ENCODE measurements at places on chromosomes 4 and X.
A peak's percentile ranks its signal among the peaks of the same experiment; 100 is the strongest.

GRCh38 chr4:24794916-24795665 is at the start of gene SOD3:
SOD3 (plus strand) TSS chr4:24795573; CDS start chr4:24799522, 3,949 bp downstream.
- DNase-seq = no peak

DNA sequence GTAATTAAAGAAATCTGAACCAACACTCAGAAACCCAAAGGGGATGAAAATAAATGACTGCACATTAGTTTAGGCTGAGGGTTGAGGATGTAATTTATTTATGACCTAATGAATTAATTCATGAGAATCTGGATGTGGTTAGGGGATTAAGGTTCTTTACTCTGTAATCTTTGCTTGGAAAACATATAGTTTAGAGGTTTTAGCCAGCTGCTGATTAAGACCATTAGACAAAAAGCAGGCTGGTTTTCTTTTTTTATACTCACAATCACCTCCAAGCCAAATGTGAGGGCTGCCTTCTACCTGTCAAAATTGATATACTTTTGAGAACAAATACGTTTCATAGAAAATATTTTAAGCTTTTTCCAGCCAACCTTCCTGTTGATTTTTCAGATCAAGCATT is 2705.8 kb downstream of the PCDH7 start:
- DNase-seq = no peak

DNA sequence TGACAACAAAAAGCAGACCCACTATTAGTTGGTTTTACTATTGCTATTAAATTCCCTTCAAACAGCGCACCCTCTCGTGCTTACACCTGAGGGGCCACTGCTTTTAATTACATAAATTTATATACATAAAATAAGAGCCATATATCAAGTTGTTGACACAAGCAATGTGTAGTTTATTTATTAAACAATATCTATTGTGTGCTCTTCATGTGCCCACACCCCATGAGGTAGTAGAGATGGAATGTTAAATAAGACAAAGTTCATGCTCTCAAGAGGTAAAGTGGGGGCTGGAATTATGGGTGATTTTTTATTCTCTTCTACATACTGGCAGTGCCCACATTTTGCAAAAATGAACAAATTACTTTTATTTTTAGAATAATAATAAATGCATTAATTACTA is 47.3 kb downstream of the KCNIP4 start:
- no peak for DNase-seq

GRCh38 chrX:104668550-104668949 is 102.6 kb downstream of the IL1RAPL2 start:
- DNase-seq = no peak

DNA sequence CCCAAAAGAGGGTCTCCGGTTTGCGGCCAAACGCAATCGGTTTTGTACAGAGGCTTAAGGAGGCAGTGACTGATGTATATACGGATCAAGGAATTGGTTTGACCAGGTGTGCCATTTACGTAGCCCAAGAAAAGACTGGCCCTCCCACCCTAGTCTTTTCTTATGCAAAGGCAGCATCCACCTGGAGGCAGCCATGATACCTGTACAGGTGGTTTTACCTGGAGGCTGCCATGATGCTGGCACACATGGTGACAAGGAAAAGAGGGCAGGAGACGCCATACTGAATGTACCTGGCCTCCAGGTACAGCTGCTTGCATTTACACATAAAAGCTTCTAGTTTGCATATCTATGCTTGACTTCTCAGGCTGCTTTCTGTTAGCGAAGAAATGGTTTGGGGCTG is 917.7 kb upstream of the INTU start:
- no peak for DNase-seq

DNA sequence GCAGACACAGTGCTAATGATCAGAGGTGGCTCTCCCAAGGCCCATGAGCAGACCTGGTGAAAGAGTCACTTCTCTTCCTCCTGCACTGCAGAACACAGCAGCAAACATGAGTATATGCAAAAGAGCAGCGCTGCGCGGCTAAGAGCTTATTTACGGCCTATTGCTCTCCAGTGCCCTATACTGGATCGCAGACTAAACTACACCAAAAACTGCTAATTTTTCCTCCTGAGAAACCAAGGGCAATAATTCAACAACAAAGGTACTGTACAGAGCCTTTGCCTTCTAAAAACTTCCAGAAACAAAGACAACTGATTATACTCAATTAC is 702.5 kb downstream of the ARAP2 start:
- no peak for DNase-seq

GRCh38 chrX:18748499-18748898 is 41.1 kb downstream of the PPEF1 start:
- DNase-seq = no peak

- peak; percentile 18 for DNase-seq
These were observed 175.8 kb upstream of the TECRL start for GRCh38 chr4:64584981-64585557.

DNA sequence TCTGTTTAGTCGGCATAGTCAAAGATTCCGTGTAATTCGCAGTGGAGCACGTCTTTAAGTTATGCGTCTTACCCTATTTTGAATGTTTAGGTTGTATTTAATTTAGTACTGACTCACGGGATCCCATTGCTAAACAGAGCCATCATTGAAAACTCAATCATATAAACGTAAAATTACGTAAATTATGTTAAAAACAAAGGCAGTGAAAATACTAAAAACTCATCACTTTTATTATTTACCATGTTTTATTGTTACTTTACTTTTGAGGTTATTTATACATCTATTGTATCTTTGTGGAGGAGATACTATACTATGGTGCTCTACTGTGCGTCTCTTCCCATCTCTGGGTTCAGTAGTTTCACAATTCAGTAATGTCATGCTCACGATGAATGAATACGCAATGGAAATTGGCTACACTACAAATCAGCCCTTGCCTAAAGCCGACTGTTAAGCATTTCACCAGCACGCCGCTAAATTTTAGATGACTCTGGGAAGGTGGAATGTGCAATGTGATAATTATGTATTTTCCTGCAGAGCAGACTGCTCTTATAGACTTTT is 944 bp downstream of the FUNDC2 start:
- DNase-seq = peak; percentile 5

DNA sequence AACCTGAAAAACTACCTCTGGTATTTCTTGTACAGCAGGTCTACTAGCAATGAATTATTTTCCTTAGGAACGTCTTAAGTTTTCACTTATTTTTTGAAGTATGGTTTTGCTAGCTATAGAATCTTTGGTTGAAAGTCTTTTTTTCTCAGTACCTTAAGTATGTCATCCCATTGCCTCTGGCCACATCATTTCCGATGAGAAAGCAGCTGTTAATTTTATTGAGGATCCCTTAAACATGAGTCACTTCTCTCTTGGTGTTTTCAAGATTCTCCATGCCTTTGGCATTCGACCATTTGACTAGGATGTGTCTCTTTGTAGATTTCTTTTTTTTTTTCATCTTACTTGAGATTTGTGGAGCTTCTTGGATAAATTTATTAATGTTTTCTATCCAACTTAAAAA is 803.8 kb upstream of the AMOT start:
- DNase-seq = no peak

Measured in stimulated activated CD4-positive, alpha-beta T cell treated with anti-CD3 and anti-CD28 coated beads, Interleukin-15, amount 100 ng/mL, for 24 hours (primary cell).